Right kidney (tissue), 9 donors: ENCODE measurements at places on chromosomes 1 and 21.

- peak; percentile 77 for DNase-seq
Measured at GRCh38 chr1:43549921-43550597, 19.4 kb downstream of the PTPRF start.

DNA sequence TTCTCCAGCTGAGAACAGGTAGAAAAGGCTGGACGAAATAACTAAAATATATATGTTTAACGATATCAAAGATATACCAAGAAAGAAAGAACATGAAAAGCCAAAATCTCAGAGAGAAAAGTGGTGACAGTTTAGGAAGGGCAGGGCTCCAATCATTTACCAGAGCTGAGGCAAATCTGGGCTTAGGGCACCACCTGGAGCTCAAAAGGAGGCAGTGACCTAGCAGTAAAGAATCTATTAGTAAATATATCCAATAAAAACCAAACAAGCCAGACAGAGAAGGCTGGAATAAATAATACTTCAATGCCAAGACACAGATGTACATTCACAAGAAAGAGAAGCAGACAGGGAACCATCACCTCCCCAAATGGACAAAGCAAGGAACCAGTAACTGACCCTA, 43.5 kb downstream of the CHIA start:
- no peak for DNase-seq

GRCh38 chr1:40255231-40255630, 2.8 kb upstream of the ZMPSTE24 start:
- no peak for DNase-seq

GRCh38 chr1:53959664-53960250, 13.6 kb downstream of the LRRC42 start:
- DNase-seq = no peak

DNA sequence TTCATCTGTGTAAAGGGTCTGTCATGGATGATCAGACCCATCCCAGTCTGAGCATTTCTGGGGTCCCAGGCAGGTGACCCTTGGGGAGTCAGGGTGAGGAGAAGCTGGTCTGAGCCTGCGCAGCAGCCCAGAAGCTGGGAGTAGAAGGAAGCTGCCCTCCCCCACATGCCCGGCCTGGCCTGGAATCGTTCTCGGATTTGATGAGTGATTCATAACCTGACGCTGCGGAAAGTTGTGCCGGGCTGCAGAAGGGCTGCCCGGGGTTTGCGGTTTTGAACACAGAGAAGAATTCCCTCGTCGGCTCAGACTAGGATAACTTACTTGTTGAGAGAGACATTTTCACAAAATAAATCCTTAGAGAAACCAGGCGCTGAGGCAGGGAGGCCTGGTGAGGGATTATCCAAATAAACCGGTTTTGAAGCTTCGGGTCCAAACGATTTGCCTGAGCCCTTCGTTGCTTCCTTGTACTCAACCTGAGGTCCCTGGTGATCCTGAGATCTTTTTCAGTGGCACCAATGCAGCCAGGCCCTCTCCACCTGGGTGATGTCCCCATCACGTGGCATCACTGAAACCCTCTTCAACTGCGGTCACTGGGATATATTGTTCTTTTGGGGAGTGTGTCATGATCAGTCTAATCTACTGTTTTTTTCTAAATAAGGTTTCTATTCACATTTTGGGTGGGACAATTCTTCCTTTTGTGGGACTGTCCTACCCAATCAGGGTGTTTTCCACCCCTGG, 29.2 kb downstream of the EPHB2 start:
- no peak for DNase-seq

DNA sequence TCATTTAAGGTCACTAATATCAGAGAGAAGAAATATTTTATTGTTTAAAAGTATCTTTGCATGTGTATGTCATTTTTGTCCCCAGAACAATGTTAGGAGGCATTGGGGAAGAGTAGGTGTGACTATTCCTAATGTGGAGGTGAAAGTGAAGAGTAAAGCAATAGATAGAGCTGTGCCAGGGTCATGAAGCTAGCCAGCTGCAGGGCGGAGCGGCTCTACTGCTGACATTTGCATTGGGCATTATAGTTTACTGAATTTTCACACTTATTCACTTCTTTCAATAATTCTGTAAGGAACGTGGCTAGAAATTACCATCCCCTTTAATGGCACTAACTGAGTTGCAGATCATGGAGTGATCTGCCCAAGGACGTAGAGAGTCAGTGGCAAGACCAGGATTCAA, 35.3 kb downstream of the KCNA2 start:
- no peak for DNase-seq

DNA sequence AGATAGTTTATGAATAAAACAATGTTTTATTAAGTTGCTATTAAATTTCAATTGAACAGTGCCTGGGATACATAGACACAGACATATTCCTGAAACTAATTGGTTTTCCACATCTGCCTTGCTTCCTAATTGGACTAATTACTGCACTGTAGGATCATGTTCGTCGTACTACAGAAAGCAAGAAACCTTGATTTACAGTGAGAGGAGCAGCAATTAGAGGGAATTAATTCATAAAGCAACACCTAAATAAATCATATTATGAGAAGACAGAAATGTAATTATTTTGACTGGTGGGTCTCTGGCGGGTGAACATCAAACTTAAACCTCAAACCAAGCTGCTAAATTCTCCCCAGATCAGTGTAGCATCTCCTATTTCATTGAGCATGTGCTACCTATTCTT, 124.6 kb upstream of the CAMK1G start:
- DNase-seq = no peak

GRCh38 chr1:98429965-98430443, 231.5 kb upstream of the SNX7 start:
- no peak for DNase-seq
